NCI-H510A treated with DMSO at 0.1 percent for 48 hours (cell line): ENCODE measurements at places on chromosomes 2 and 18.

DNA sequence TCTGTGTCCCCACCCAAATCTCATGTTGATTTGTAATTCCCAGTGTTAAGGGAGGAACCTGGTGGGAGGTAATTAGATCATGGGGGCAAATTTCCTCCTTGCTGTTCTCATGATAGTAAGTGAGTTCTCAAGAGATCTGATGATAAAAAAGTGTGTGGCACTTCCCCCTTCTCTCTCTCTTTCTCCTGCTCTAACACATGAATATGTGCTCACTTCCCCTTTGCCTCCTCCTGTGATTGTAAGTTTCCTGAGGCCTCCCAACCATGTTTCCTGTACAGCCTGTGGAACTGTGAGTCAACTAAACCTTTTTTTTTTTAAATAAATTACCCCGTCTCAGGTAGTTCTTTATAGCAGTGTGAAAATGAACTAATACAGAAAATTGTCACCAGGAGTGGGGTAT, 380.0 kb downstream of the MEIS1 start:
- no peak for DNase-seq

- DNase-seq = no peak
Measured at GRCh38 chr2:217414429-217414828, 554.6 kb upstream of the TNP1 start.

DNA sequence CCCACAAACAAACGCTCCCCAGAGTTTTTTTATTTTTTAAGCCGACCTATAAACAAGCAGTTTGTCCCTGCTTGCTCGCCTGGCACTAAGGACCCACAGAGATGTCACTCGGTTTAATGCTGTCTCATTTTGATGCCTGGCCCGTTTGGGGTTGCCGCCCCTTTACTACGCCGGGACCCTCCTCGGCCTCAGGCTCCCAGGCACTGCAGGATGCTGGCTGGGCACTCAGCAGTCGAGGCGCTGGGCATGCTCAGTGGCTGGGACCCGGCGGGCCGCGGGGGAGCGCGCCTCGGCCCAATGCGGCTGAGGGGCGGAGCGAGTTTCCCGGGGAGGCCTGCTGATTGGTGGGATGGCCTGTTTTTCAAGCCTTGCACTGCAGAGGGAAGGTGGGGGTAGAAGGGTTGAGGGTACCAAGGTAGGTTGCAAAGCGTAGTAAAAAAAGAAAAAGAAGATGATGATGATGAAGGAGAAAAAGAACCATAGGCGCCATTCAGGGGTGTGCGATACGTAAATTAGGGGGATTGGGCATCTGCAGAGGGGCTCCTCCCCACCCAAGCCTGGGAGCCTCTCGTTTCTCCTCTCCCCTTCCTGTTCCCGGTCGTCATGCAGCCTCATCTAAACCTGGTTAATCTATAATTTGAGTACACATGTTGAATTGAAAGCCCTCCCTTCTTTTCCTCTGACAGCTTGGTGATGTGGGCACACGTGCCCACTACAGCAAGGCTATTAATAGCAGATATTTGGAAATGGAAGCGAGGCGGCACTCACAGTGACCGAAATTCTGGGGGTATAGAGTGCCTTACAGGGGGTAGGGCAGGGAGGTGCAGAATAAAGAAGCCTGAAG, 1.5 kb upstream of the IRS1 start:
- DNase-seq = peak; percentile 88

DNA sequence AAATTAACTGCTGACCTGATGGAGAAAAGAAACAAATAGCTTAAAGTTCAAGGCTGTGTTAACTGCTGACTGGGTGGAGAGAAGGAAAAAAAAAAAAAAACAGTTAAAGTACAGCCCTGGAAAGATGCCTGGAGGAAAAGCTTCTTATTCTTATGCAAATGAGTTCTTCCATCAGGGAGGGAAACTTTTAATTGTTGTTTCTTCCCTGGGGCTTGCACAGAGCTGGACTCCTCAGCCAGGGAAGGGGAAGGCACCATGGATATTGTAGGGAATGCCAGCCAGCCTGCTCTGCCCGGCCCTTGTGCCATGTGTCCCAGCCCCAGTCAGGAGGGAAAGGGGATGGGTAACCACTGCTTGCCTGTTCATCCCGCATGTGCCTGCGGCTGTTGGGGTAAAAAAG, 833.1 kb upstream of the CRIM1 start:
- DNase-seq = no peak

DNA sequence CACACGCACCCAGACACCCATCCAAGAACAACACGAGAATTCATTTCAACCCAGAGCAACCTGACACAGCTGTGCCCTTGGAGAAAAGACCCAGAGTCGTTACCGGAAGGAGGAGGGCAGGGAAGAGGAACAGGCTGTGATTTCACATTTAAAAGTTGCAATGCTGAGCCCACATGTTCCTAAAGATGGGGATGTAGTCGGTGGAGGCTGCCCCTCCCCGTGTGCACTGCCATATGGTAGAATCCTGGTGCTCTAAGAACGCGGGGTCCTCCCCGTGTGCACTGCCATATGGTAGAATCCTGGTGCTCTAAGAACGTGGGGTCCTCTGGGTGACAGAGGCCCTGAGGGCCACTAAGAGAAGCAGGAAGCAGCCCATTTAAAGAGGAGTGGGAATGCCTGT, 10.9 kb downstream of the MTERF4 start:
- no peak for DNase-seq

- no peak for DNase-seq
Measured at GRCh38 chr2:240957656-240958365, 40.6 kb upstream of the SNED1 start.

DNA sequence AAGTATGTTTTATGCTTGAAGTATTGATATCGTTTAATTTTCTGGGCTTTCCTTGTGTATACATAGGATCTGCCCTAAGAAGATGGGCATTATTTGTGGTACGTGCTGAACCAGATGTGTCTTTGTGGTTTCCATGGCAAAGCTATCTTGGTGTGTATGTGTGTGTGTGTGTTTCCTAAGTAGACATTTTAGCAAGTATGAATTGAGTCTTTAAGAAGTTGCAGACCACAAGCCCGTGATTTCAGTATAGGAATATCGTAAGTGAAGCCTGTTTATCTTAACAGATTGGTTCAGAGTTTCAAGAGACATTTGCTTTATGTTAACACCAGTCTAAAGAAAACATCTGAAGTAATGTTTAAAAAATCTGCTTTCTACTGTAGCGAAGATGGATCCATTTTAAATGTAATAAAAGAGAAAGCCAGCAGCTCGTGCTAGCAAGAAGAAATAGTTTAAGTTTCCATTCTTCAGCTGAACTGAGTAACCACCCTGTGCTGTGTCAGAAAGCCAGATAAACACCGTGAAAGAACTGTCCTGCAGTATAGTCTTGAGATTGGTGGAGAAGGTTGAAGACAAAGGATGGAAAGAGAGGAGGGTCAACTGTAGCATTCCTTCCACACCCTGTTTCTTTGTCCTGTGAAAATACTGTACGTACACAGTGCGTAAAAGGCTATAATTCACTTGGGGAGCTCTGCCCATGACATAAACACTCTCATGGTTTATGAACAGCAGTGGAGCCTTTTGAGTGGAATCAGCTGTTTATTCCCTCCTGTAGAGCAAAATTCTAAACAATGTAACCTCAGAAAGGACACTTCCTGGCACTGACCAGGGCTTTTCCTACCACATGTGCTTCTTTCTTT, 91.9 kb upstream of the FOSL2 start:
- DNase-seq = no peak

- DNase-seq = no peak
Measured at GRCh38 chr2:73101626-73102256, 11.0 kb downstream of the RAB11FIP5 start.

GRCh38 chr2:230319211-230319862, 7.7 kb upstream of the SP140L start:
- no peak for DNase-seq

GRCh38 chr18:53380063-53380639, 844.3 kb downstream of the MBD2 start:
- peak; percentile 60 for DNase-seq
